Stimulated activated CD8-positive, alpha-beta memory T cell treated with anti-CD3 and anti-CD28 coated beads, Interleukin-4, amount 100 ng/mL, for 1 hour (primary cell): ENCODE measurements at places on chromosomes 1 and 21.

GRCh38 chr1:66444438-66445265 is 89.3 kb upstream of the SGIP1 start:
- no peak for DNase-seq

DNA sequence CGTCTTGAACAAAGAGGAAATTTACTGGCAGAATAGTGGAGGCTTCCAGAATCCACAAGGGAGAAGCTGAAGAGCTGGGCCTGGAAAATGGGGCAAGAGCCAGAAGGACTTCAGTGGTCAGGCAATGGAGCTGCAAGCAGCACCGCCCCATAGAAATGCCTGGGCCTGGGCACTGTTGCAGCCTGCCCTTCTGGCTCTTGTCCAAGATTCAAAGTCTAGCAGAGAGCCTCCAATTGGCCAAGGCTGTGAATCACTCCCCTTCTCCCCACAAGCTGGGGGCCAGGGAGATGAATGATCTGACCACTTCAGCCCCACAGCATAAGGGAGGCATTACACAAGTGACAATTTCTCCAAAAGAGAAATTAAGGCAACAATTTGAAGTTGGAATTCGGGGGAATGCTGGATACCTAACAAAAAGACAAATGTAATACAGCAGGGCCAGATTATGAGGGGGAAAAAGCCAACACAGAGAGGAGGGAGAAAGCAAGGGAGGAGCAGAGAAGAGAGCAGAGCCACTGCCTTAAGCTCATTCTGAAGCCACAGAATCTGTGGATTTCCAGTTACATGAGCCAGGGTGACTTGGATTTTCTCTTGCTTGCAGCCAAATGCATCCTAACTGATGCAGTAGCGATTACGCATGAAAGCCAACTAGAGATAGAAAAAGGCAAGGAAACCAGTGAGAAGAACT is 80.3 kb downstream of the LRIG2 start:
- no peak for DNase-seq

DNA sequence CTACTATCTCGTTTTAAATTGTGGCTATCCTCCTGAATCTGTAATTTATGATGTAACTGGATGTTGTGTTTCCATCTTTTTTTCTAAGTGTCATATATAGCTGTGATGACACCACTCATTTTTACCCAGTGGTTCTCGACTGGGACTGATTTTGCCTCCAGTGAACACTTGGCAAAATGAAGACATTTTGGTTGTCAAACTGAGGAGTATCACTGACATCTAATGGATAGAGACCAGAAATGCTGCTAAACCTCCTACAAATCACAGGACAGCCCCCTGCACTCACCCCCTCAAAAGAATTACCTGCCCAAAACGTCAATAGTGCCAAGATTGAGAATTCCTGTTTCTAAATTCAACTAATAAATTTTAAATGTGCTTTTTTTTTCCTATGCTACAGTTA is 1.9 kb downstream of the TRMT13 start:
- DNase-seq = no peak

DNA sequence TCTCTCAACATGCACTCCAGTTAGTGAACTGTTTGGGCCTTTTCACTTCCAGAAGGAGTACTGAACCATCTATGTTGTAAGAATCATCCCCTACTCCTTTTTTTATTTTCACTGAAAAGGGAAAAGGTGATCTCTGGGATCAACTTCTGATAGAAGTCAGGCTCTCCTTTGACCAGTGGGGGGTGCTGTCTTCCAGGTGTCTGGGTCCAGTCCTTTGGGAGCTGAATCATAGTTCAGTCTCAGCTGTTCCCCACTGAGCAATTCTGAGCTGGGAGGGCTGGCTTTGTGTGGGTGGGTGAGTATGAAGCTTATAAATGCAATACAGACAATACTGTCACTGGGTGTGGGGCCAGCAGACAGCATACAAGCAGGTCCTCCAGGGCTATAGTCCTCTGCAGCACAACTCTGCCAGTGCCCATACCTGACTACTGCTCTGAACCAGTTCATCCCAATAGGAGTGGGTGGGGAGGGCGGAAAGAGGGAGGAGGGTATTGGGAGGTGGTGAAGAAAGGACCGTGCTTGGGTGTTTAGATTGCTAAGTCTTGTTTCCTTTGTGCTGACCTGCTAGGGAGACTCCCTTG is 12.5 kb upstream of the SARS1 start:
- no peak for DNase-seq

GRCh38 chr21:25750085-25750484 is 15.3 kb downstream of the GABPA start:
- DNase-seq = no peak

- no peak for DNase-seq
Observed at GRCh38 chr21:32599526-32599925, 12.7 kb downstream of the CFAP298 start.
